ENCODE measurements at places on chromosomes 12 and 14.

GRCh38 chr12:104490186-104490585 is 33.4 kb downstream of the CHST11 start:
- DNase-seq: no peak

DNA sequence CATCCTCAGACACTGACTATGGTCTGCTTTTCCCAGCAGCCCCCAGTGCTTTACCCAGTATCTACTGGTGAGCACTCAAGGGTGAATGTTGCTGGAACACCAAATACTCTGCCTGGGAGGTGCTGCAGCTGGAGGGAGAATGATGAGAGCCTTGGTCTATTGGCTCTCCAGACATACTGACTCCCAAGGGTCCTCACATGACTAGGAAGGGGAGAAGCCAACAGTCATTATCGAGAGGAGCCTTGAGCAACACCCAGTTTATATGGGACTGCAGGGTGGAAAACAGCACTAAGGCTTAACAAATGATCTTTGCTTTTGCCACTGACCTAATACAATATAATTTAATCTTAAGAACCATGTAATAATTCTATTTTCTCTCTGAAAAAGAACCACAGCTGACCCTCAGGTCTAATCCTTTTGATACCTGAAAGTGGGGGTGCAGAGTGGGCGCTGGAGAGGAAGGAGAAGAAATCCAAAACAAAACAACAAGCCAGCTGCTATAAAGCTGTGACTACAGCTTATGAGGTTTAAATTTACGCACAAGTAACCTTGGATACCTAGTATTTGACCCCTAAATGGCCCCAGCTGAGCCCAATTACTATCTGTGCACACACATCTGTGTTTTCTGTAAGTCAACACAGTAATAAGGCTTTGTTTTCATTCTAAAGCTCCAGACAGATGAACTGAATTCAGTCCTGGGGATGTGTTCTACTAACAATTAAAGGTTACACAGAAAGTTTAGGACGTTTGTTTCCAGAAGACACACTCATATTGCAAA is 107.8 kb upstream of the GRIP1 start:
- DNase-seq: no peak

- DNase-seq: no peak
Observed at GRCh38 chr14:78857974-78858373, 687.8 kb downstream of the NRXN3 start.

DNA sequence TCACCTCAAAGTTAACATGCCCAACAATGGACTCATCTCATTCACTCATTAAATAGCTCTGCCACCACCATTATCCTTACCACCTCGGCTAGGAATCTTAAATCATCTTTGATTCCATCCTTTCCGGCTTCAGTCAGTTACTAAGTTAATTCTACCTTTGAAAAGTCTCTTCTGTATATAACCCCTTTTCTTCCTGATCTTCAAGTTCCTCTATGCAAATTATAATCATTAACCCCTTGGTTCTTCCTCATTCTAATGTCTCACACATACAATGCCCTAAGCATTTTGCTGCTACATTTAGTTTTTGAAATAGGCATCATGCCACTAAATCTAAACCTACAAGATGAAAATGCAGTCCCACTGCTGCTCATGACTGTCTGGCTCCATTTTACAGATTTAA is 51.6 kb downstream of the ATP2B1 start:
- DNase-seq: no peak

DNA sequence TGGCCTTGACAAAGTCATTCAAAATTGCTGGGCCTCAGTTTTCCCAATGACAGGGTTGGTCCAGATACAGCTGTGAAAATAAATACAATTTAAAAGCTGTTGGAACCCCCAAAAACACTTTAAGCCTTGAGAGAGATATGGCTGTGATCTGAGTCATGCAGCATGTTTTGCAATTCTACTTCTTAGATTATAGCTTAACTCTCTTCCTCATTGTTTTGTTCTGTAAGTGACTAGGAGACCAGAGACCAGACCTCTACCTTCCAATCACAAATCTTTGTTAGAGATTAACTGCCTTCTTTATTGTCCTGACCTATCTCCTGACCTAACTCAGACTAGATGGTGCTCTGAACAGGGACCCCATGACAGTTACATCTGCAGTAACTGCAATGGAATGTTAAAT is 198.1 kb downstream of the STXBP6 start:
- no peak for DNase-seq

GRCh38 chr14:34794217-34794616 is 79.8 kb upstream of the CFL2 start:
- no peak for DNase-seq

DNA sequence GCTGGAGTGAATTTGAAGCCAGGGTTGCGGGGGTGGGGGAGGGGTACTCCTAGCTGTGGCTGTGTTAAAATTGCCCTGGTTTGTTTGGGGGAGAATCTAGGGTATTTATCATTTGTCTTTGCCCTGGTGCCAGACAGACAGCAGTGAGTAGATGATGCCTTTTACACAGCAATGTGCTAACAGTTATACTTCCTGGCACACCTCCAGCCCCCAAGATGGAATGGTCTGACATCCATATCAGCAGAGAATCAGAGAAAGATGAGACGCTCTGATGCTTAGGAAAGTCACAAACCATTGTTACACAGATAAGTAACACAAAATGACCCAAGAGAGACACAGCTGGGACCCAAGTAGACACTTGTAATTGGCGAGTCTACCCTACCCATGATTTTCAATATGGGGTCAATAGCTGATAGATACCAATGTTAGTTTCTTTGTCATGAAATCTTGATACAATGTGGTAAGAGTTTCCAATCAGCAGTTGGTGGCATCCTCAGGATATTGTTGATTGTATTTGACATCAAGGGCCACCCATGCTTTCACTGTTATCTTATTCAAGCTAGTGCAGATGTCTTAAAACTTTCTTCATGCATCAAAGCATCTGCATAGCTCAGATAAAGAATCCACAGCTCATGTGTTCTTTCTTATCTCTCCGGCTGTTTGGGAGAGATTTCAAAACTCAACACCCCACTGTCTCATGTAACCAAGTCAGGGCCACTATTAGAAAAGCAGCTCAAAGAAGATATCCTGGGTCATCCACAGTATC is 2.6 kb upstream of the PRKAB1 start:
- DNase-seq: no peak

DNA sequence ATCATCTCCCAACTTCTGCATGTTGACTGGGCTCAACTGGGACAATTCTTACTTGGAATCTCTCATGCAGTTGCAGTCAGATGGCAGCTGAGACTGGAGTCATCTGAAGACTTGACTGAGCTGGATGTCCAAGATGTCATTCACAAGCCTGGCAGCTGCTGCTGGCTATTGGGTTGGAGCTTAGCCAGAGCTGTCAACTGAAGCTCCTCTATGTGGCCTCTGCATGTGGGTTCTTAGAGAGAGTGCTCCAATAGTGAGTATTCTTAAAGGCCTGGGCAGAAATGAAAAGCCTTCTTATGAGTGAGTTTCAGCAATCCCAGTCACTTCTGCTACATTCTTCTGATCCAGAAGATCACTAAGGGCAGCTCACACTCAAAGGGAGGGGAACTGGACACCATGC is 440.9 kb downstream of the LRIG3 start:
- DNase-seq: no peak

- DNase-seq: peak; percentile 49
Observed at GRCh38 chr12:123043536-123044001, 63.1 kb downstream of the ARL6IP4 start.

GRCh38 chr12:51390891-51391282 is 319 bp downstream of the GALNT6 start:
- no peak for DNase-seq

DNA sequence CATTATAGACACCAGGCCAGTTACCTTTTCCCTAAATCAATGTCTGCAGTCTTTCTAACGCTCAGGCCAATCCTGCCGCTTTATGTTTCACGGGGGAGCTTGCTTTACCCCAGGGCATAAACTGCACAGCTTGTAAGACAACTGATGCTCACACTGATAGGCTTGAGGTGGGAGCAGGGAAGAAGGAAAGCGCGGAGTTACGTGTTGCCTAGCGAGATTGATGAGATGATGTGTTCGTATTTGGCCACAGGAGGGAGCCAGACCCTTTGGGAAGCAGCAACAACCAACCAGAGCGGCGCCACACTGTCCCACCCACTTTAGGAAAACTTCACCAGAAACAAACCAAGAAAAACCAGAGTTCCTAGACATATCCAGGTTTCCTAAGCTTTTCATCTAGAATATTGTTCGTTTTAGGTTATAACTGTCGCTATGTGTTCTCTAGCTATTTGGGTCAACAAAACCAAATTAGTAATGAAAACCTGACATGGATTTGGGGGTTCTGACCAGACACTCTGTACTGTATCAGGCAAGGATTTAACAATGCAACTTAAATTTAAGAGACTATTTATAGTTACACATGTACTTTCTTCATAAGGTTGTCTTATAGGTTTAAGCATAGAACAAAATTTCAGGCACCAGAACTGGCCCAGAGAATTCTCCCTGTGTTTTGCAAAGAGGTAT is 2.4 kb downstream of the IL26 start:
- DNase-seq: peak; percentile 41

Measured in stimulated activated CD8-positive, alpha-beta memory T cell treated with anti-CD3 and anti-CD28 coated beads, Interleukin-15, amount 100 ng/mL, for 1 hour (primary cell).